ENCODE measurements at places on chromosomes 2 and 18.

- DNase-seq = no peak
These were observed 397.2 kb upstream of the FANCL start for GRCh38 chr2:58638256-58638805.

DNA sequence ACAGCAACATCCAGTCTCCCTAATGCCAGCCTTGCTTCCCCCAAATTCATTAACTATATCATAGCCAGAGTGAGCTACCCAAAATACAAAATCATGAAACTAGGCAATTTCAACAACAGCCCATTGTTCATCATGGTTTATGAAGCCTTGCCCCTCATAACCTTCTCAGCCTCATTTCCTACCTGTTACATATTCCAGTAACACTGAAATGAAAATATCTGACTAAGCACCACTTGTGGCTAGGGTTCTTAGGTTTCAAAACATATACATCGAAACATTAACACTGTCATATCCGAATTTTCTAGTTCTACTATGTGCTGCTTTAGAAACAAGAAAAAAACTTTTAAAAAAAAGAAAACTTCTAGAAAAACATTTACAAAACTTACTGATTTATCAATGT lies 59.5 kb downstream of the ATAD2B start:
- no peak for DNase-seq

DNA sequence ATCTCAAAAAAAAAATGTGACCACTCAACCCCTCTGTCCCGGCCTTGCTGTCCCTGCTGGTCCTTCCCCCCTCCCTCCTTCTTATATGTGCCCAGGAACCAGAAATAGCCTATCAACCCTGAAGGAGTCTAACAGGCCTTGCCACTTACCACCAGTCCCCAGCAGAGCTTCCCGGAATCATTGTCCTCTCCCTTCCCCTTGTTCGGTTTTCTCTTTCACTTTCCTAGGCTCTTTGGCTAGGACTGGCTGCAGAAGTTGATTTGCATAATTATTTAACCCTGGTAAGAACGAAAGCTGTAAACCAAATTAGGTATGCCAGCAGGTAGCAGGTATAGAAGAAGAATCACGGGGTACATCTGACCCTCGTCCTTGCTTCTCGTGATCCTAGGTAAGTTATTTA lies 72.6 kb upstream of the ZNF532 start:
- no peak for DNase-seq

GRCh38 chr18:48613589-48614404 lies 75.0 kb downstream of the CTIF start:
- DNase-seq = no peak

DNA sequence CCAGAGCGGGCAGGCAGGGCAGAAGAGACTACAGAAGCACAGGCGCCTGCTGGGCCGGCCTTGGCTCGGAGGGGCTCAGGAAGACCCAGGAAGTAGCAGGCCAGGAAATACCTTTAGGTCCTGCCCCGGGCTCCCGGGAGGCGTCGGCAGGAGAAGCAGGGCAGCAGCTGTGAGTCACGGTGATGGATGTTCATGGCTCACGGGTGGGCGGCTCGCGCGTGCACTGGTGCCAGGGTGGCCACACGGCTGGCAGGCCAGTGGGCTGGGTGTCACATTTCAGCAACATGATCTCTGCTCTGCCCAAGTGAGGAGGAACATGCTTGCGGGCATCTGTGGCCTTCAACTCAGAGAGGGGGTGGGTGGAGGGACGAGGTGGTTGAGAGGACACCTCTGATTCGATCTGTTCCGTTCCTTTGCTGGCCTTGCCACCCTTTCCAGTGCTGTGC lies 139.3 kb downstream of the KLHL29 start:
- no peak for DNase-seq

DNA sequence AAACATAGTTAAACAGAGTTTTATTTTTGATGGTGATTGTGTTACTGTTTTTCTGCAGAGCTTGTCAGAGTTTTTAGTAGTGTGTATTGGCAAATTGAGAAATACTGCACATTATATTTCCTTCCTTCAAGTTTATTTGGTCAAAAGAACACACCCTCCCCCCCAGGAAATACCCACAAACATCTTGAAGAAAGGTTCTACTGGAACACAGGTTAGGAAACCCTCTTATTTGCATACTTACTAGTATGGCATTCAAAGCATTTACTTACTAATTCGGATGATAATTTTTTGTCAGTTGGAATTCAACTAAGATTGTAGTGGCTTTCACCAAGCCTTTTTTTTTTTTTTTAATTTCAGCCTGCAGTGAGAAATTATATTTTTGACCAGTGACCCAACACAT lies 9.1 kb downstream of the CAB39 start:
- DNase-seq = no peak

GRCh38 chr18:76314496-76314895 lies 180.5 kb downstream of the ZNF516 start:
- DNase-seq = no peak

GRCh38 chr2:176566496-176566895 lies 297.3 kb downstream of the MTX2 start:
- DNase-seq = no peak

DNA sequence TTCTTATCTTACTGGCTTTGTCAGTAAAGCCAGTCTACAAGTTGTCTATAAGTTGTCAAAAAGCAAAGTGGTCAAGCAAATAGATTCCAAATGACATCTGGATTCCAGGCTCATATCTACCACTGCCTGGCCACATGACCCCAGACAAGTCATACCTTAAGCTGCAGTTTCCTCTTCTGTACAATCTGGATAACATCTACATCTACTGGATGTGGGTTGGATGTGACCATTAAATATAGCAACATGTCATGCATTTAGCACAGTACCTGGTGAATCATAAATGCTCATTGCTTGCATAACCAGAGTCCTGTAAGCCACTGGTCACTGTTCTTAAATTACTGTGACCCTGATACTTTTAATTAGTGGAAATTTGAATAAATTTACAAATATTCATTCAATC lies 16.8 kb downstream of the COBLL1 start:
- no peak for DNase-seq

DNA sequence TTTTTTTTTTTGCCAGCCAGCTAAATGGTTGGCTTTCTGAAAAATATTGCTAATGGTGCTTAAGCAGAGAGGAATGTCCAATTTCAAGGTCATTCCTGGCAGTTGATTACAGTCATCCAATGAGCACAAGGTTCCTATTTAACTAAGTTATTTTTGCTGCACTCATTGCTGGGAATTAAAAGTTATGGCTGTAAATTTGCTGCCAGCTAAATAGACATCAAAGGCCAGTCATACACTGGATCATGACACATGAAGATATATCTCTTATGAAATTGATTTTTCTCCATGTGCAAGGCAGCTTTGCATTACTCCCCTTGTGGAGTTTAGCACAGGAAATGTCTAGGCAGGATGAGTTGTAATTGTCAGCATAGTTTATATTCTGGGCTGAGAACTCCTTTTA lies 1898.4 kb upstream of the CELF4 start:
- no peak for DNase-seq

DNA sequence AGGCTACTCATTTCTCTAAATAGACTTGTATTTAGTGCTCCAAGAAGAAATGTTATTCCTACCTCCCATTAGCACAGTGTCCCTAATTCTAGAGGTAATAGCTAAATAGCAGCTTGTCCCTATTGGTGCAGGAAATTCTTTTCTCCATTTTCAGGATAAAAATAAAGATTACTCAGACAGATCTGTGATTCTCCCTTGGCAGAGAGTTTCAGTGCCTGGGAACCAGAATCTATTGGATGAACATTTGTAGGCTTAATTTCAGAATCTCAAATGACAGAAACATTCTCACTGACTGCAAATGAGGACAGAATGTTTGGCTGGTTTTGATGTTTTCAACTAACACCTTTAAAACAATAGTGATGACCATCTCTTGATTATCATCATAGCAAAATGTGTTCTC lies 33.3 kb upstream of the LGALSL start:
- DNase-seq = no peak

DNA sequence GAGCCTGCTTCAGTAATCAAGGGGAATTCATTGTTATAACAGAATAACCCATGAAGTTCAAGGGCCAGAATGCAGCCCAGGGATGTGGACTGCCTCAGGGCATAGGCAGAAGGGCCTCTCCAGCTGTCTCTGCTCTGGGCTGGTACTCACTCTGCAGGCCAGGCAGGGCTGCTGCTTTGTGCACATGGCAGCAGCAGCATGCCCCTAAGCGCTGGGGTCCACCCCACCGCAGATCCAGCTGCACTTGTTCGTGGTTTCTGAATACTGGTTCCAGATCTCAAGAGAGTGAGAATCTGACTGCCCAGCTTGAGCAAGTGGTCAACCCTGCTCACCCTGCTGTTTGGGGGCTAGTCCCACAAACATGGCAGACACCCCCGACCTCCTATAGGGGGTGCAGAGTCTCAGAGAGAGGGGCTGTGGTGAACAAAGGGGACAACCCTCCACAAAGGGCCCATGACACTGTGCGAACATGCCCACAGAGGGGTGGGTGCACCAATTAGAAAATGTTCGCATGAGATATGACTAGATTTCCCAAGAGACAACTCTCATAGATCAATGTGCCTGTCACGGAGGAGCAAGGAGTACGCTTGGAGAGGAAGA lies 87.3 kb downstream of the ACTR3 start:
- no peak for DNase-seq

GRCh38 chr2:23312996-23313606 lies 71.9 kb upstream of the KLHL29 start:
- no peak for DNase-seq

DNA sequence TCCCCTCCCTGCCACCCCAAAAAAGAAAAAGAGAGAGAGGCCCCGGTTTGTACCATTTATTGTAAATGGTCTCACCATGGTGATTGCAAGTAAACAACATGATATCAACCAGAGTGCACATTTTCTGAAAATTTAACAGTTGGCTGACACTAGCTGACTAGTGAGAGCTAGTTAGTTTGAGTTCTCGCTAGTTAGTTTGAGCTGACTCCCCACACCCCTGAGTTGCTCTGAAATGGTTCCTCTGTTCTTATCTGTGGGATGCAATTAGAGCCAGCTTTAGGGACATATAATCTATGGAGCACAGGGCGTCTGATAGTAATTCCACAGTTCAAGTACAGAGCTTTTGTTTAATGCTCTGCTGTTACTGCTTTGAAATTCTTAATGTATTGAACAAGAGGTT lies 13.1 kb downstream of the CASP10 start:
- no peak for DNase-seq

GRCh38 chr18:32425466-32425865 lies 45.2 kb downstream of the GAREM1 start:
- DNase-seq = no peak

DNA sequence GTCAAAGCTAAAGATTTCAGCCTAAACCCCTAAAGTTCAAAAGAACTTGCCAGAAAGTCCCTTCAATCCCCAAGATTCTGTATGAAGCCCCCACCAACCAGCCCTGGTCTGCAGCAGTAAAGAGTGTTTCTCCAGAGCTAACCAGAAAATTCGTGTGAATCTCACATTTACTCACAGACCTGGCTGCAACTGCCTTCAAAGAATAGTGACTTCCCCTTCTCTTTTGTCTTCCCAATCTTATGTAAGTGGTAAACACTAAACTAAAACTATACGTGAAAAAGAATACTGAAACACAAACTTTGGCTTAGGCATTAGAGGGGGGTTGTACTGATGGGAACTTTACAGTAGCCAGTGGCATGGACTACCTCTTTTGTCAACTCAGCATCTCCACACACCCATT lies 50.6 kb upstream of the SETBP1 start:
- no peak for DNase-seq

- no peak for DNase-seq
These were observed 42.7 kb downstream of the CYP26B1 start for GRCh38 chr2:72104821-72105588.

GRCh38 chr2:157192445-157193423 lies 64.8 kb upstream of the GALNT5 start:
- no peak for DNase-seq

- DNase-seq = no peak
These were observed 8.5 kb downstream of the PROC start for GRCh38 chr2:127426501-127427354.

DNA sequence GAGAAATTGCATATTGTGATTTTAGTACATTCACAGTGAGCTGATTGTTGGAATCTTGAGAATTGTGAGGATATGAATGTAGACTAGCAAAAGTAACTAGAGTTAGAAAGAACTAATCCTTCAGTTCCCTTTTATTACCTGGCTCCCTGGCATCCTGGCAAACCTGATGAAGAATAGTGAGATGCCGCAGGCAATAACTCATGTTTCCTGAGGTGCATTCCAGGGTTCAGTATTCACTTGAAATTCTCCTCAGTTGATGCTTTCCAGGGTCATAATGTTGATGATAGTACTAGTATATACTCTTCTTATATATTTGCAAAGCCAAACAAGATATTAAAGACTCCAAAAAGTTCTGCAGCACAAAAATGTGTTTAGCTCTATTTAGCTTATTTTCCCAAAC lies 432.1 kb upstream of the CELF4 start:
- no peak for DNase-seq

GRCh38 chr18:32770666-32771168 lies 2.1 kb downstream of the KLHL14 start:
- no peak for DNase-seq

- no peak for DNase-seq
These were observed 511 bp upstream of the TP53I3 start for GRCh38 chr2:24085200-24085489.

DNA sequence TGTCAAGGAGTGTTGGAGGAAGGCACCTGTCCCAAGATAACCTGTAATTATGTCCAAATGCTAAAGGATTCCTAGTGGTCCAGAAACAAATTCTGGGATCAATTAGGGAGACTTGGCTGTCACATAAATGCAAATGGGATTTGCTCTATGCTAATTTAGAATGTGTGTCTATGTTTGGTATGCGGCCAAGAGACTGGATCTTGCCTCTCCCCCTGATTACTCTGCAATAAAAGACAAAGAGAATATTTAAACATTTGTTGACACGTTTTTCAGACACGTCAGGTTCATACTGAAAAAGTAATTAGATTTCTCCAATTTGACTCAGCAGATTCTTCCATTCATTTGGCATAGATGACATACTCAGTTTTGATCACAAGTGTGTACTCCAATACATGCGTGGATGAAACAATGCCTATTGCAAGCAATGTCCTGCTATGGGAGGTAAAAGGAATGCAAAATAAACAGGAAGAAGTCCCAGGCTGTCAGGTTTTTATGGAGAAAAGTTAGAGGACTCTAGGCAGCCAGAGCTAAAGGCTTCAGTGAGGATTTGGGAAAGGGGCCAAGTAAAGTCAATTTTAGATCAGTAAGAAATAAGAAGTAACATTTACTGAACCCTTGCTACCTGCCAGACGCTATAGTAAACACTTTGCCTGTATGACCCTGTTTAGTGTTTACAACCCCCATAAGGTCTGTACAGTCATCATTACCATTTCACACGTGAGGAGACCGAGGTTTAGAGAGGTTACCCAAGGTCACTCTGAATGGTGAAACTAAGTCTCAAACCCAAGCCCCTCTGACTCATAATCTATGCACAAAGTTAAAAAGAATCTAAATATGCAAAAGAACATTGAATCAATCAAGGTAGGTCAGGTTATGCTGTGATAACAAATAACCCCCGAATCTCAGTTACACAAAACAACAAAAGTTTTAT lies 7.8 kb downstream of the ANTXR1 start:
- no peak for DNase-seq

- DNase-seq = no peak
These were observed at the start of gene EPB41L3 for GRCh38 chr18:5543773-5544389. Gene EPB41L3, minus strand, starts transcription at chr18:5543997. Its CDS starts 54,814 bp downstream, at chr18:5489183.

- DNase-seq = no peak
These were observed 794.7 kb downstream of the DCC start for GRCh38 chr18:53134711-53135110.
